ENCODE measurements at places on chromosomes 7 and 10. TPM values are rescaled to one million over a fixed set of nuclear protein-coding genes. Genes with fewer than 3 reads are reported as not detected.

DNA sequence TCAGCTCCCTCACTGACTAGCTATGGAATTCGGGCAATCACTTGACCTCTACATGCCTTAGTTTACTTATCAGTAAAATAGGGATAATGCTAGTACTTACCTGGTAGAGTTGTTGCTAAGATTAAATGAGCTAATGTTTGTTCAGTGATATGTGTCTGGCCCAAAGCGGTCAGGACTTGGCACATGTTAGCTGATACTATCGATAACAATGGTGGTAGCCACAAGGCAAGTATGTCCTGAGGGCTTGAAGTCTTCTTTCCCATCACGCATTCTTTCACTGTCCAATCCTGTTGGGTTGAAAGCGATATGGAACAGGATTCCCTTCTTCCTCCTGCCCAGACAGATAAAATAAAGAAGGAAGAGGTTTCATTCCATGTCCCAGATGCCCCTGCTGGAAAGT lies 25.5 kb upstream of the MXI1 start:
- DNase-seq: no peak

GRCh38 chr7:108415821-108416536 lies 40.3 kb downstream of the NRCAM start:
- peak; percentile 77 for DNase-seq

FOXI2 gene
- not detected for total RNA-seq

DNA sequence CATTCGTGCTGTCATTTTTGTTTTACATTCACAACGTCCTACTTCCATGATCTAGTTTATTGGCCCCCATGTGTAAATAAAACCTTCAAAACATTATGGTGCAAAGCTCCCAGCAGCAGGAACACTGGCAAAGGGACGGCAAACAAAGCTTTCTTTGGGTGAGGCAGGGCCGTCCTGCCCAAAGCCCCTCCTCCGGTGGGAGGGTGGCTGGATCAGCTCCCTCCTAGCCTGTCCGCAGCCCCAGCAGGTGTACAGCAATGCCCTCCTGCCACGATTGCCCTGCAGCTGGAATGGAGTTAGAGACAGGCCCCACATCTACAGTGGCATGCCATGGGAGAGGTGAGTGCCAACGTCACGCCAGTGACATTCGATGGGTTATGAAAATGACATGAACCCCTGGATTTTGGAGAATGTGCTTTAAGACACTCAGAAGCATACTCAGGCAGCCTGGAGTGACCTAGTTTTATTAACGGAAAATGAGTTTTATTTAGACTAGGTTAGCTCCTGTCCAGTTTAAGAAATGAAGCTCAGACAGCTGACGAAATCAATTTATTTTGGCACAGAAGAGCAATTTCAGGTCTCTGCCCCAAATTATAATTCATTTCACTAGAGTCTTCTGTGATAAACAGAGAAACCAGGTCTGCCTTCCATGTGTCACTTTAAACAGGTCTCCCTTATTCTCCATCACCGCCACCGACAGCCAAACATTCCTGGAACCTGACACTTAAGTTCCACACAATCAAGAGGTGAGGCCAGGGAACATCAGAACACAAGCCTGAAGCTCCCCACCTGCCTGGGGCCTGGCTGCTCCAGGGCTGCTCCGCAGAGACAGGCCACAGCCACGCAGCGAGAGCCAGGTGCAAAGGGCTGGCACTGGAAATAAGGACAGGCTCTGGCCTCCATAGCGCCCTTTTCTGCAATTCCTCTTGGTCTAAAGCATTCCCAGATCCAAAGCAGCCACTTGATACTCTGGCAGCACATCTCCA lies 50.1 kb downstream of the VOPP1 start:
- DNase-seq: no peak

- DNase-seq: no peak
Observed at GRCh38 chr10:50501478-50501877, 122.3 kb downstream of the SGMS1 start.

All from endothelial cell of umbilical vein (primary cell).